ENCODE measurements at places on chromosomes 7 and 10.

DNA sequence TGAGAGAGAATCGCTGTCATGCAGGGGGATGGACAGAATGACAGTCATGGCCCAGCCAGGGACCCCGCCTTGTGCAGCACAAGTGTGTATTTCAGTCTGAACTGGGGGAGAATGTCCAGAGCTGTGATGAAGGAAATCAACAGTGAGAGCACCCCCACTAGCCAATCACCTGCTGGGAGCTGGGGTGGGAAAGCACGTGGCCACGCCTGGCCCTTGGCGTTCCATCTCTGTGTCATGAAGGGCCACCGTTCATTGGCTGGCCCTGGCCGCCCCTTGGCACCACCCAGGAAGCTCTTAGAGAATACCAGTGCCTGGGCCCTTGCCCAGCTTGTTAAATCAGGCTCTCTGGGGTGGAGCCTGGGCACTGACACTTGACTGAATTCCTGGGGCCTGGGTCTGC, 22.8 kb downstream of the GRID1 start:
- DNase-seq, result no peak

DNA sequence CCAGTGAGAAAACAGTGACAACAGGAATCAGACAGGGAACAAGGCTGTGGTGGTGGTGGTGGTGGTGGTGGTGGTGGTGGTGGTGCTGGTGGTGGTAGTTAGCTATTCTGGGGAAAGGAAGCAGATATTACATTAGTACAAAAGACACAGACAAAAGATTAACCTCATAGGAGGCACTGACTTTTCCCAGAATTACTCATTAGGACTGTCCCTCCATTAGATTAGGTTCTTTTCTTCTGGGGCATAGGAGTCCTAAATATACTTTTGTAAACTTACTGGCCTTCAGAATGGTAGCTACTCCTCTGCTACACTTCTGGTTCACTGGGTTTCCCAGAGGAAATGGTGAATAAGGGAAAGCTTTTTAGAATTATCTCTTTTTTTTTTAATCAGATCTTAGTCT, 156.6 kb upstream of the SEMA3D start:
- DNase-seq, result no peak

DNA sequence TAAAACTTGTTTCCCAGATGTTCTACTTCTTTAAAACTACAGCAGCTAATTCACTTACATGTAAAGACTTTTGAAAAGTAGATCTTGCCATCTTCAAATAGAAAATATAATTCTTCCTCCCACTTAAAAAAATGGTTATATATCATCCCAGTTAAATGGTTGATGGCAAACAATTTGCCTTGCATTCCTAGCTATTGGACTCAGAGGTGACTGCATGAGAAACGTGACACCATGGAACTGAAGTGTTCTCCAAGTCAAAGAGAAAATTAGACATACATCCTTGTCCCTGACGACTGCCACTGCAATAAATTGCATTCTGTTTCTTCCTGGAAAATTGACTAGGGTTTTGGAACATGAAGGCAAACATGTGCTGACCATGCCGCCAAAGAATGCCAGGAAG, 95.0 kb upstream of the POM121L12 start:
- no peak for DNase-seq

GRCh38 chr7:18352339-18353255, 143.0 kb upstream of the HDAC9 start:
- DNase-seq, result no peak

DNA sequence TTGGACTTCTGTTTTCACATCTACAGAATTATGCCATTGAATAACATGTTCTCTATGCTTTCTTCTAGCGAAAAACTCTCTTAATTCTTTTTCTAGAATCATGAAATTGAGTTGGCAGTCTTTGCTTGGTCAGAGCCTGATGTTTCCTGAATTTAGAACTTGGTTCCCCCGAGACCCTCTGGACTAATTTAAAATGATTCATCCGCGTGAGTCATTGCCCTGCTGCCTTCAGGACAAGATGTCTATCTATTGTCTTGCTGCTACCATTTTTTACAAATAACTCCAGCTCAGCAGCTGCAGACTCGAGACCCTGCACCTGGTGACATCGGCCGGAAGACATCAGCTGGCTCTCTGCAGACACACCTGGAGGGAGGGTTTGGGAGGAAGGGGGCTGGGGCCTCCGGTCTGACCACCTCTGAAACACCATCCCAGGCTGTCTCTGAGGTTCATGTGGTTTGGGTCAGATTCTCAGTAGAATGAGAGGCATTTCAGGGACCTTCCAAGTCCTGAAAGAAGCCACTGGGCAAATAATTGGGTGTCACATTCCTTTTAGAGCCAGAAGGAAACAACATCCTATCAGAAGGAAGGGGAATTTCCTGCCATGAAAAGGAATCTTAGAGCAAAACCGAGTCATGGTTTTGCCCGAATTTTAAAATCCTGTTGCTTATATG, 20.9 kb upstream of the KLF6 start:
- DNase-seq, result no peak

- no peak for DNase-seq
These were observed 486 bp upstream of the LHFPL3 start for GRCh38 chr7:104327938-104328295.

DNA sequence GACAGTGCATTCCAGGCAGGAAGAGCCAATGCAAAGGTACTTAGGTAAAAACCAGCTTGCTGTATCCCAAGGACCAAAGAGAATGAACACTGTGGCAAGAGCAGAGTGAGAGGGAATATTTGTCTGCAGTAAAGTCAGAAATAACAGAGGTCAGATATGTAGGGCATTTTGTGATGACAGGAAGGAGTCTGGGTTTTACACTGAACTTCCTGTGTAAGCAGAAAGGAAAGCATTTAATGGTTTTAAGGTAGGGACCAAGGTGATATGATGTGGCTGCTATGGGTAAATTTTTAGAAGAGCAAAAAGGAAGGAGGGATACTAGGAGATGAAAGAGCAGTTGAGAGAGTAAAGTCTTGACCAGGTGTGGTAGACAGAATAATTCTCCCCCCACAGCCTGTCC, 10.1 kb downstream of the ABCB1 start:
- DNase-seq, result no peak
